ENCODE measurements at places on chromosomes 16 and 17. TPM values are rescaled to one million over a fixed set of nuclear protein-coding genes. Genes with fewer than 3 reads are reported as not detected.

The EEF2KMT gene
- total RNA-seq: 24.4 TPM

The KRTAP4-9 gene
- not detected for total RNA-seq

The SOX9 gene
- 79.5 TPM for total RNA-seq

DNA sequence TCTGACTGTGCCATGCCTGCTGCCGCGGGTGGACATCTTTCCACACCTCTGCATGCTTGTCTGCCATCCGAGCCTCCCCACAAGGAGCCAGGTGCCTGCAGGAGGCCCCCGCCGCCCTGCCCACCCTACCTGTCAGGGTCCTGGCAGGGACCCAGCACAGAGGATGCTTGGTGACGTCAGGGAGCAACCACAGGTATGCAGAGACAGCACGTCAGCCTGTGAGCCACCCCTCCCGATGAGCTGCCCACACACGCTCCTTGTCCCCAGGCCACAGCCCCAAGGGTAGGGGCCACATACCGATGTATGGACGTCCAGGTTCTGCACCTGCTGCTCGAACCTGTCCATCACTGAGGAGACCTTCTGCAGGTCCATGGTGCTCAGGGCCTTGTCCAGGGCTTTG is 10.6 kb downstream of the CHMP1A start:
- no peak overlapping the region for H3K4me3 ChIP-seq
- H3K27ac ChIP-seq: no peak overlapping the region
- peaks cover 2% of the 10 kb centered on the region for H3K4me1 ChIP-seq
- no peaks in the 10 kb centered on the region for H3K36me3 ChIP-seq
- no peak for DNase-seq

- H3K4me3 ChIP-seq: no peak overlapping the region
- no peaks in the 10 kb centered on the region for H3K27me3 ChIP-seq
- H3K27ac ChIP-seq: no peak overlapping the region
- no peaks in the 10 kb centered on the region for H3K36me3 ChIP-seq
- H3K4me1 ChIP-seq: no peaks in the 10 kb centered on the region
Measured at GRCh38 chr16:53962041-53962440, 258.1 kb downstream of the FTO start.

GRCh38 chr17:50558941-50559614 is 1.4 kb upstream of the CACNA1G start:
- peaks cover 23% of the 10 kb centered on the region for H3K4me1 ChIP-seq
- no peak for DNase-seq
- H3K36me3 ChIP-seq: no peaks in the 10 kb centered on the region
- H3K27me3 ChIP-seq: no peaks in the 10 kb centered on the region

DNA sequence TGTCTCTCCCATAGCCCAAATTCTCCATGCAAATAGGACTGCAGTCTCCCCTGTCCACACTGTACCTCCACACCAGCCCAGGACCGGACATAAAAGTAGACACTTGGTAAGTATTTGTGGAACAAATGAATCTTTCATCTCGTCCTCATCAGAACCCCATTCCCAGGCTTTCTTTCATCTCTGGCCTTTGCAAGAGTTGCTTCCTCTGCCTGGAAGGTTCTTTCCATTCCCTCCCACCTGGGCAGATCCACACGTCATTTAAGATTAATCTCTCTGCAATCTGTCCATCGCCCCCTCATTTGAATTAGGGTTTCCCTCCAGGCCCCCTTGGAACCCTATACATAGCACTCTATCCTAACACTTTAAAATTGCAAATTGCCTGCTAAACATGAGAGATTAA is 3.9 kb upstream of the NXPH3 start:
- peaks cover 3% of the 10 kb centered on the region for H3K27me3 ChIP-seq
- H3K4me1 ChIP-seq: peaks cover 6% of the 10 kb centered on the region
- H3K4me3 ChIP-seq: no peak overlapping the region
- no peak for DNase-seq
- H3K27ac ChIP-seq: no peak overlapping the region
- H3K36me3 ChIP-seq: no peaks in the 10 kb centered on the region

- H3K36me3 ChIP-seq: peaks cover 38% of the 10 kb centered on the region
- H3K4me1 ChIP-seq: peaks cover 5% of the 10 kb centered on the region
- no peaks in the 10 kb centered on the region for H3K27me3 ChIP-seq
- H3K4me3 ChIP-seq: no peak overlapping the region
Measured at GRCh38 chr17:81607431-81607830, 29.5 kb downstream of the NPLOC4 start.
